ENCODE measurements at places on chromosomes 13 and 19. TPM values are rescaled to one million over a fixed set of nuclear protein-coding genes. Genes with fewer than 3 reads are reported as not detected.
A peak's percentile ranks its signal among the peaks of the same experiment; 100 is the strongest.

- H3K27ac ChIP-seq = no peak overlapping the region
- H3K4me1 ChIP-seq = peaks cover 33% of the 10 kb centered on the region
- DNase-seq = peak; percentile 52
- H3K27me3 ChIP-seq = no peaks in the 10 kb centered on the region
- peaks cover 7% of the 10 kb centered on the region for H3K36me3 ChIP-seq
- H3K4me3 ChIP-seq = no peak overlapping the region
These were observed 2.4 kb upstream of the ARGLU1 start for GRCh38 chr13:106570299-106570852.

DNA sequence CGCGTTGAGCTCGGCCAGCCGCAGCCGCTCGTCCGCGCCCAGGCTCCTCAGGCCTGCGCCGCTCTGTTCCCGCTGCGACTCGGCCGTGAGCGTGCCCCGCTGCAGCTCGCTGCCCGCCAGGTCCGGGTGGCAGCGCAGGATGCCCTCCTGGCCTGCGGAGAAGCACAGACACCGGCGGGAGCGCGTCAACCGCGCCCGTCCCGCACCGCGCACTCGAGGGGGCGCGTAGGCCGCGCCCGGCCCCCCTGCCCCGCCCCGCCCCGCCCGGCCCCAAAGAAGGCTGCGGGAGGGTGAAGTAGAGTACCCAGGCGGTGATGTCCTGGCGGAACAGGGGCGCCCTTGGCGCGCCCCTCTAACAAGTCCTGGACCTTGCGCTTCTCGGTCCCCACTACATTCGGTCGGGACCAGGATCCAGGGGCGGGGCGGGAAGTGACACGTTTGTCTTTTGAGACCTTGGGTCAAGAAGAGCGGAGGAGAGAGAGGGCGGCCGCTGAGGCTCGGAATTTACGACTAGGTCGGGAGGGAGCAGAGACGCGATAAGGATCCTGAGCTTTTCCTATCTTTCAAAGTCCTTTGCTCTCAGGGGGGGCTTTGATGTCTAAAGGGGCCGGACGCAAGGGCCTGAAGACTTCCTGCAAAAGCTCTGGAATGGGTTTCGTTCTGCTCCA, 9.3 kb upstream of the CDX2 start:
- no peaks in the 10 kb centered on the region for H3K36me3 ChIP-seq
- no peak for DNase-seq
- H3K27me3 ChIP-seq = peaks cover 92% of the 10 kb centered on the region
- H3K4me3 ChIP-seq = peak overlapping the region; percentile 59

DNA sequence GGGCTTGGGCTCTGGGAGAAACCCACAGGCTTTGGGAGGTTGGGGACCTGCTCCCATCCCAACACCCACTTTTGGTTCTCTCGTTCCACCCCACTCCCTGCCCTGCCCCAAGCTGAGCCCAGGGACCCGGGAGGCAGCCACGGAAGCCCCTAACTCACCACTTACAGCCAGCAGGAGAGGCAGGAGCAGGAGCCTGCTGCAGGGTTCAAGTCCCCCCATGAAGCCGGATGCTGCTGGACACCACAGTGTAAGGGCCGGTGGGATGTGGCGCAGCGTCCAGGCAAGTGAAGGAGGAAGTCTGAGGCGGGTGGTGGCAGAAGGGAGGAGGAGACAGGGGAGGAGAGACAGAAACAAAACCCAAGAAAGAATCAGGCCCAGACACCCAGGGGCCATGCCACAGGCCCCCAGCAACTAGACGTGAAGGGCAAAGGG, at the start of gene TYROBP:
Gene TYROBP, minus strand, starts transcription at position 286 of the 432 bp plus-strand sequence. Its CDS starts 67 bp downstream, at position 219.
- H3K27me3 ChIP-seq = no peaks in the 10 kb centered on the region
- no peaks in the 10 kb centered on the region for H3K36me3 ChIP-seq
- H3K4me3 ChIP-seq = peak within 1 kb of the TSS; percentile 84
- peak; percentile 6 for DNase-seq
- H3K4me1 ChIP-seq = peaks cover 63% of the 10 kb centered on the region

DNA sequence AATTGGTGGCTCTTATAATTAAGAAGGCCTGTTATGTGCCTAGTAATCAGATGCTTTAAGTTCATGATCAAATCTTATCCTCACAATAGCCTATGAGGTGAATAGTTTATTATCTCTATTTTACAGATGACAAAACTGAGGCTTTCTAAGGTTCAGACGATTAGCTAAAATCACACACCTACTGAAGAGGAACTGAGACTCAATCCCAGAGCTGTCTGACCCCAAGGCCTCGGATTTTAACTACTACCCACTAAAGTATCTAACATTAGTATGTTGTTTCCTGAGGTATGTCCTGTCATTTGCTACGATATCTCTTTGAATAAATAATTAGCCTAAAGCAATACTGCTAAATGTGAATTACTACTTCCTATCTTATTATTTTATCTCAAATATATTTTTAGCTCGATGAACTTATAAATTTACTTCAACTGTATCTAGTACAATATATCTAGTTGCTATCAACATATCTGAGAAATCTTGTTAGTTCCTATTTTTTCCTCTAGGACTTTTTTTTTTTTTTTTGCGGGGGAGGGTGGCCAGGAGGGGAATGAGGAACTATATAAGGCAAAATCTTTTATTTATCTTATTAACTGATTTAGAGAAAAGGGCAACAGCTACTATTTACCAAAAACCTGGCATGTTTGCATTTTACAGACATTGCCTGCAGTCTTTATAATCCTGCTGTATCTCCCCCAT, 118.5 kb downstream of the ABCC4 start:
- peaks cover 9% of the 10 kb centered on the region for H3K36me3 ChIP-seq
- no peaks in the 10 kb centered on the region for H3K27me3 ChIP-seq
- no peaks in the 10 kb centered on the region for H3K4me1 ChIP-seq
- H3K4me3 ChIP-seq = no peak overlapping the region
- no peak overlapping the region for H3K27ac ChIP-seq

- H3K4me3 ChIP-seq = peak overlapping the region; percentile 4
- peak overlapping the region; percentile 39 for H3K27ac ChIP-seq
- no peaks in the 10 kb centered on the region for H3K27me3 ChIP-seq
- peaks cover 13% of the 10 kb centered on the region for H3K4me1 ChIP-seq
- DNase-seq = peak; percentile 23
These were observed 104.5 kb downstream of the URI1 start for GRCh38 chr19:30046522-30046921.

GRCh38 chr13:27730191-27730590, 62.1 kb upstream of the GSX1 start:
- no peak overlapping the region for H3K4me3 ChIP-seq
- no peaks in the 10 kb centered on the region for H3K36me3 ChIP-seq
- DNase-seq = no peak
- H3K27ac ChIP-seq = no peak overlapping the region
- peaks cover 32% of the 10 kb centered on the region for H3K27me3 ChIP-seq
- H3K4me1 ChIP-seq = no peaks in the 10 kb centered on the region

DNA sequence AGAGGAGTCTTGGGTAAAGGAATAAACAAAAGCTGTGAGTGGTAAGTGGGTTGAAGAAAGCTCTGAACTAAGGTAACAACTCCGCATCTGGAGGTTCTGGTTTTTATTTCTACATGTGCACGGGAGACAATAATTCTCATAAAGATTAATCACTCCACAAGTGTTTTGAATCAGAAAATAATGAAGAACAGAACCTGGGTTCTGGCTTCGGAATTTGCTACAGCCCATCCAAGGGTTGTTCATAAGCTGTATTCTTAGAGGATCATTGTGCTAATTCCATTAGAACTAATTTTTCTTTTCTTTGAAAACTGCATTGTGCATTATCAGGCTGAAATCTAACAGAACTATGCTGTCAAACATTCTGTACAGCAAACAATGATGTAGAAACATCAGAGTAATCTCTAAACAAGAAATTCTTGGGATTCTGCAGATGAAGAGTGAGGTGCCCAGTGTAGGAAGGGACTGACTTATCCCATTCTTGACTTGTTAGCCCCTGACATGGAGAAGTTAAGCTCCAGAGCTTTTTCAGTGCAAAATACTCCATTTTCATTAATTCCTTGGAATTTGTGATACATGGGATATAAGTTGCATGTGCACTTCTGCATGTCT, 368.2 kb downstream of the COG6 start:
- H3K36me3 ChIP-seq = peaks cover 4% of the 10 kb centered on the region
- H3K4me1 ChIP-seq = peaks cover 6% of the 10 kb centered on the region
- no peak overlapping the region for H3K4me3 ChIP-seq
- no peaks in the 10 kb centered on the region for H3K27me3 ChIP-seq

GRCh38 chr13:85864963-85865530, 65.8 kb upstream of the SLITRK6 start:
- H3K4me1 ChIP-seq = no peaks in the 10 kb centered on the region
- H3K4me3 ChIP-seq = no peak overlapping the region
- H3K27ac ChIP-seq = no peak overlapping the region
- no peaks in the 10 kb centered on the region for H3K27me3 ChIP-seq
- no peaks in the 10 kb centered on the region for H3K36me3 ChIP-seq

DNA sequence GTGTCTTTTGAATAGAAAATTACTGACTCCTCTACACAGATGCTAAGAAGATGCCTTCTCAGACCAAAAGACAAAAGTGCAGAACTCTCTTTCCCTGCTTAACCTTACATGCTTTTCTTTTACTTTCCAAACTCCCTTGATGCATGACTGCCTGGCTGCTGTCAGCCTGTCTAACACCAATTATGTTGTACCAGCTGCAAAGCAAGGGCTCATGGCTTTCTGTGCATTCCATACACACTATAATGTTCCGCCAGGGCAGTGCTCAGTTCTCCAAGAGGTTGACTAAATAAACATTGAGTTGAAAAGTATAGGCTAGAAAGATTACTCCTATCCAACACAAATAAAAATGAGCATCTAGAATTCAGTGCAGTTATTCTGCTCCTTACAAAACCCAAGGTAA, 330.4 kb upstream of the NBEA start:
- no peaks in the 10 kb centered on the region for H3K4me1 ChIP-seq
- H3K27me3 ChIP-seq = no peaks in the 10 kb centered on the region
- H3K27ac ChIP-seq = no peak overlapping the region
- H3K4me3 ChIP-seq = no peak overlapping the region
- H3K36me3 ChIP-seq = no peaks in the 10 kb centered on the region
- DNase-seq = no peak

GRCh38 chr13:106691341-106691740, 123.4 kb upstream of the ARGLU1 start:
- no peak overlapping the region for H3K4me3 ChIP-seq
- DNase-seq = no peak
- H3K4me1 ChIP-seq = no peaks in the 10 kb centered on the region
- no peaks in the 10 kb centered on the region for H3K27me3 ChIP-seq
- no peak overlapping the region for H3K27ac ChIP-seq

GRCh38 chr13:93765062-93765461, 538.5 kb downstream of the GPC6 start:
- no peaks in the 10 kb centered on the region for H3K27me3 ChIP-seq
- H3K36me3 ChIP-seq = no peaks in the 10 kb centered on the region
- no peak overlapping the region for H3K27ac ChIP-seq
- DNase-seq = no peak
- no peaks in the 10 kb centered on the region for H3K4me1 ChIP-seq

GRCh38 chr19:53874606-53874990, 6.9 kb downstream of the MYADM start:
- H3K4me3 ChIP-seq = peak overlapping the region; percentile 39
- peaks cover 21% of the 10 kb centered on the region for H3K36me3 ChIP-seq
- peak overlapping the region; percentile 100 for H3K27ac ChIP-seq
- DNase-seq = no peak
- peaks cover 63% of the 10 kb centered on the region for H3K4me1 ChIP-seq
- no peaks in the 10 kb centered on the region for H3K27me3 ChIP-seq

- H3K4me1 ChIP-seq = no peaks in the 10 kb centered on the region
- H3K4me3 ChIP-seq = no peak overlapping the region
- H3K27ac ChIP-seq = no peak overlapping the region
- H3K36me3 ChIP-seq = no peaks in the 10 kb centered on the region
- DNase-seq = no peak
These were observed 792.6 kb upstream of the SLITRK6 start for GRCh38 chr13:86591862-86592261.

GRCh38 chr13:72643311-72643989, 84.0 kb downstream of the MZT1 start:
- DNase-seq = peak; percentile 1
- H3K4me3 ChIP-seq = no peak overlapping the region
- H3K4me1 ChIP-seq = no peaks in the 10 kb centered on the region
- H3K36me3 ChIP-seq = no peaks in the 10 kb centered on the region
- H3K27ac ChIP-seq = no peak overlapping the region

- H3K4me3 ChIP-seq = no peak overlapping the region
- no peak for DNase-seq
- H3K27ac ChIP-seq = no peak overlapping the region
- no peaks in the 10 kb centered on the region for H3K4me1 ChIP-seq
- H3K36me3 ChIP-seq = no peaks in the 10 kb centered on the region
- peaks cover 23% of the 10 kb centered on the region for H3K27me3 ChIP-seq
These were observed 182.6 kb downstream of the COL4A1 start for GRCh38 chr13:110124201-110124940.

DNA sequence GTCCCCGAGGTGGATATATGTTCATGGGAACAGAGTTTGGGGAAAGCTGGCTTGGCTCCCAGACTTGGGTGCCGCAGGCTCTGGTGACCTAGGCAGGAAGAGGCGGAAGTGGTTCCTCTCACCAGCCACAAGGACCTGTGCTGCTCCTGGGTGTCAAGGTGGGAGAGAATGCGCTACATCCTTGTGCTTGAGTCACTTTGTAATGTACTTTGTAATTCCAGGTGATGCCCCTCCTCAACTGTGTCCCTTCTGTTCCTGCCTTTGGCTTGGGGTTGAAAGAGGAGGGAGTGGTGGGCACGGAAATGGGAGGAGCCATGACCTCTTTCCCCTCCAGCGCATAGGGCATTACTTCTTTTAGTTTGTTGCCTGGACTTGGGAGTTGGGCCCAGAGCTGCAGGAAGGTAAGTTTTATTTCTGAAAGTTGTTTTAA, 10.9 kb downstream of the GARRE1 start:
- H3K4me3 ChIP-seq = no peak overlapping the region
- no peaks in the 10 kb centered on the region for H3K27me3 ChIP-seq
- H3K4me1 ChIP-seq = peaks cover 52% of the 10 kb centered on the region
- no peaks in the 10 kb centered on the region for H3K36me3 ChIP-seq

DNA sequence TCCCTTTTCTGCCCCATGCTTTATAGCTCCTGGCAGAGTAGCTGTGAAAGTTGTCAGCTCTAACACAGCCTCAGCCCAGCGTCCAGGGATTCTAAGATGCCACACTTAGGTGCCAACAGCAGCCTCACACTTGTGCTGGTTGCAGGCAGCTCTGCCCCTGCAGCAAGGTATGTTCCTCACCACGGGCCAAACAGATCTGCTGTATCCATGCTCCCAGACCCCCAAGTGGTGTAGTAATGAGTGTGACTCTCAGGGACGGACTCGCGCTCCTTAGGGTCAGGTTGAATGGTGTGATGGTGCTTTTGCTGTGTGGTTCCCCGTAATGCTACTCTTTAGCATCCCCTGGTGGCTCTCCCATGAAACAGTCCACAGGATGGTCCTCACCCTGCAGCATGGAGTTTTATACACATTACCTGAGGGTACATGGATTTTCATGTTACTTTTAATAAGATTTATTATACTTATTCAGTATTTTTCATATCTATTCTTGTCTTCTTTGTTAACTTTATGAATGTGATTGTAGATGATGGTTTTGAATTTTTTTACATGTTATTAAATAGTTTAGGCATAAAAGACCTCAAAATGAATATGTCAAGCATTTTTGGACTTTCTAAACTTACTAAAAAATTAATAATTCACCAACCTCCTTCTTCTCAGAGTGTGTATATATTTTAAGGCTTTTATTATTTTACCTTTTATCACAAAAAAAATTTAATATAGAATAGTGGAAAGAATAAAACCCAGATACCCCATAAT, 232.5 kb downstream of the SLC7A1 start:
- H3K27me3 ChIP-seq = peaks cover 10% of the 10 kb centered on the region
- H3K36me3 ChIP-seq = no peaks in the 10 kb centered on the region
- DNase-seq = peak; percentile 29
- no peak overlapping the region for H3K4me3 ChIP-seq
- H3K27ac ChIP-seq = no peak overlapping the region
- H3K4me1 ChIP-seq = peaks cover 4% of the 10 kb centered on the region

ZIC2 gene
- polyA plus RNA-seq = not detected

SHISA2 gene
- polyA plus RNA-seq = not detected

CLEC17A gene
- polyA plus RNA-seq = 86.0 TPM

MAP4K1 gene
- polyA plus RNA-seq = 132 TPM

Measured in naive B cell (primary cell).